Activated CD4-positive, alpha-beta T cell treated with anti-CD3 and anti-CD28 coated beads, Interleukin-2, amount 10 ng/mL, durations not matched to agents 7 days and 5 days (primary cell): ENCODE measurements at places on chromosomes 2 and 18. TPM values are rescaled to one million over a fixed set of nuclear protein-coding genes. Genes with fewer than 3 reads are reported as not detected.

The KLHL29 gene
- 2.9 TPM for total RNA-seq

The ALPP gene
- not detected for total RNA-seq

DNA sequence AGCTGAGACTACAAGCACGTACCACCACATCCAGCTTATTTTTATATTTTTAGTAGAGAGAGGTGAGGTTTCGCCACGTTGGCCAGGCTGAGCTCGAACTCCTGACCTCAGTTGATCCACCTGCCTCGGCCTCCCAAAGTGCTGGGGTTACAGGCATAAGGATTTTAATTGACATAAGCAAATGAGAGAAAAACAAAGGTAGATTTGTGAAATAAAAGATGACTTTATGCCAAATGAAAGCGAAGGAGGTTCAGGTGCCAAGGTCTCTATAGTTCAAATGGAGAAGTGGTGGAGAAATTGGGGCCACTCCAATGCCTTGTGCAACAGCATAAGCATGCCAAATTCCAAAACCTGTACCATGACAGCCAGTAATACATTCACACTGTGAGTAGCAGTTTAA, 180.6 kb downstream of the MREG start:
- no peak overlapping the region for H3K4me3 ChIP-seq
- DNase-seq, result no peak
- H3K27ac ChIP-seq, result no peak overlapping the region
- no peaks in the 10 kb centered on the region for H3K36me3 ChIP-seq
- peaks cover 2% of the 10 kb centered on the region for H3K27me3 ChIP-seq

DNA sequence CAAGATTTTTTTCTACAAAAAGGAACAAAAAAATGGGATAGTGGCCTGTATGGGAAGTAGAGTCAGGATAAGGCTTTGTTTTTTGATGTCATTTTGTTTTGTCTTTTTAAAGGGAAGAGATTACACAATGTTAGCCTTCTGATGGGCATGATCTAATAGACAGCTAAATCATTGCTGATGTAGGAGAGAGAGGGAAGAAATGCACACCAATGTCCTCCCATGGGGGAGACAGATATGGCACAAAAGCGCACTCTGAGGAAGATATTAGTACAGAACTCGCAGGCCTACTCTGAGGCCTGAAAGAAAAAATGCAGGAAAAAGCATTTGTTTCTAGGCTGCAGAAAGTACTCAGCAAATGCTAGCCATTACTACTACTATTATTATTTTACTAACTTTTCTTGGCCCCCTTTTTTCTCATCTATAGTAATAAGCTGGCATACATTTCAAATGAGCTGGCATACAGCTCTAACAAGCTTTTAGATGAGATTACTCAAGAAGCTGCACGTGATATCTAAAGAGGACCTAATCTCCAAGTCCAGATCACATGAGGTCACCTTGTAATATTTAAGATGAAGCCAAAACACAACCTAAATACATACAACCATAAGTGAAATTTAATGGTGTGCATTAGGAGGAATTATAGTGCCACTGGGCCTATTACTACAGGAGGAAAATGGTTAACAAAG, 269.4 kb upstream of the TANK start:
- H3K36me3 ChIP-seq, result no peaks in the 10 kb centered on the region
- no peak overlapping the region for H3K27ac ChIP-seq
- no peaks in the 10 kb centered on the region for H3K4me1 ChIP-seq
- no peak overlapping the region for H3K4me3 ChIP-seq

DNA sequence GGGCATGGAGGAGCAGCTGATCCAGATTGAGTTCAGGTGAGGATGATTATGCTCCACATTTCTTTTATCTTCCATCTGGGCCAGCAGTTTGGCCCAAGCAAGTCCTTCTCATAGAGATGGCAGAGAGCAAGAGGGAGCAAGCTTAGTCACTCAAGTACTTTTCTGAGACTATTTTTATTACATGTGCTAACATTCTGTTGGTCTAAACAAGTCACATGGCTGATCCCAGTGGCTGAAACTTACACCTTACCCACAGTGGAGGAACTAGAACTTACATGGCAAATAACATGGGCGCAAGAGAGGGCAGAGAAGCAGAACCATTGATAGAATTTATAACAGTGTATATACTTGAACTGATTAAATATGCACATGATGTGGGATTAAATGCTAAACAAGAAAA, 105.7 kb downstream of the KYNU start:
- H3K27ac ChIP-seq, result no peak overlapping the region
- no peaks in the 10 kb centered on the region for H3K4me1 ChIP-seq
- H3K27me3 ChIP-seq, result peaks cover 16% of the 10 kb centered on the region
- no peak for DNase-seq
- H3K4me3 ChIP-seq, result no peak overlapping the region

DNA sequence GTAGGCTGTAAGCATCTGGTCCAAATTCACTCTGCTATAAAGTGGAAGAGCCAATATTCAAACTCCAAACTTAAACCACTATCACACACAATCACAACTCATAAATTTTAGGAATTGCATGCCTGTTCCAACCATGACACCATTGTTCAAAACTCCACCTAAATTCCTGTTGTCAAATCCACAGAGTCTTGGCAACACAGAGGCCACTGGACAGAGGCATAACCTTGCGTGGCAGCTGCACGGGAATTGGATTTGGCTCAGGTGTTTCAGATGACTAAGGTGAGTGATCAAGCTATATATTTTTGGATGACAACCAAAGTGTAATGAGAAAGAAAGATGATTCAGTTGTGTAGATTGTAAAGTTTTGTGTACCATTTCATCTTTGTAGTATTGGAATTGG, 422.7 kb upstream of the TNP1 start:
- no peak overlapping the region for H3K27ac ChIP-seq
- no peak for DNase-seq
- no peaks in the 10 kb centered on the region for H3K4me1 ChIP-seq
- no peaks in the 10 kb centered on the region for H3K36me3 ChIP-seq
- no peaks in the 10 kb centered on the region for H3K27me3 ChIP-seq
